ENCODE measurements at places on chromosomes 2 and 18. TPM values are rescaled to one million over a fixed set of nuclear protein-coding genes. Genes with fewer than 3 reads are reported as not detected.

DNA sequence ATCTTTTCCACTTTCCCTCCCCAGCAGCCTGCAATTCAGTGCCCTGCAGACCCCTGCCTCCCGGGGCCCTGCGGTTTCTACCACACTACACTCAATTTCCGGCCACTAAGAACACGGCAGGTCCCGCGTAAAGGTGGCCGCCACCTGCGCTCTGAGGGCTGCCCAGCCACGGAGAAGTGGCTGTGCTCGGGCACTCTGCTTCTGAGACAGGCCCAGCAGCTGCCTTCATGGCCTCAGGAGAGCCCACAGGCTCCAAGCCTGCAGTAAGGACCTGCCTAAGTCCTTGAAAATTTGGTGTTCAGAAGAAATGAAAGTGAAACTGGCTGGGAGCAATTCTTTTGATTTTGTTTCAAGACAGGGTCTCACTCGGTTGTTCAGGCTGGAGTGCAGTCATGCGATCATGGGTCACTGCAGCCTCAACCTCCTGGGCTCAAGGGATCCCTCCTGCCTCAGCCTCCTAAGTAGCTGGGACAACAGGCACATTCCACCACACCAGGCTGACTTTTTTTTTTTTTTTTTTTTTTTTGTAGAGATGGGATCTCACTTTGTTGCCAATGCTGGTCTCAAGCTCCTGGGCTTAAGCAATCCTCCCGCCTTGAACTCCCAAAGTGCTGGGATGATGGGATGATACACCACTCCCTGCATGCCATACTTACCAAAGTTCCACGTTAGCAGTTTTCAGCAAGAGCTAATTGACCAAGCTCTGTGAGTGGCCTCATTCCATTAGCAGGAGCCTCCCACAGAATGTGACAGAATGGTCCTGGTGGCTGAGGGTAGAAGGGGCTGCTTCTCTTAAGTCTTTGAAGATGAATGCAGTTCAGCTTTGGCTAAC, 14.6 kb upstream of the ALPP start:
- H3K27ac ChIP-seq = no peak overlapping the region
- no peaks in the 10 kb centered on the region for H3K4me1 ChIP-seq
- no peaks in the 10 kb centered on the region for H3K36me3 ChIP-seq
- H3K4me3 ChIP-seq = no peak overlapping the region
- no peak for DNase-seq

- H3K27me3 ChIP-seq = peaks cover 4% of the 10 kb centered on the region
- no peak for DNase-seq
- peaks cover 22% of the 10 kb centered on the region for H3K4me1 ChIP-seq
Measured at GRCh38 chr2:208253600-208254117, 1.2 kb downstream of the IDH1 start.

C2orf92 gene
- 19.6 TPM for total RNA-seq

GRCh38 chr2:38515155-38516074, 87.3 kb downstream of the HNRNPLL start:
- H3K27me3 ChIP-seq = no peaks in the 10 kb centered on the region
- no peak overlapping the region for H3K27ac ChIP-seq
- no peaks in the 10 kb centered on the region for H3K36me3 ChIP-seq
- DNase-seq = no peak

GRCh38 chr2:180730976-180731375, 249.4 kb upstream of the UBE2E3 start:
- H3K4me3 ChIP-seq = no peak overlapping the region
- no peaks in the 10 kb centered on the region for H3K36me3 ChIP-seq
- no peaks in the 10 kb centered on the region for H3K27me3 ChIP-seq
- no peak overlapping the region for H3K27ac ChIP-seq
- H3K4me1 ChIP-seq = no peaks in the 10 kb centered on the region
- DNase-seq = no peak

DNA sequence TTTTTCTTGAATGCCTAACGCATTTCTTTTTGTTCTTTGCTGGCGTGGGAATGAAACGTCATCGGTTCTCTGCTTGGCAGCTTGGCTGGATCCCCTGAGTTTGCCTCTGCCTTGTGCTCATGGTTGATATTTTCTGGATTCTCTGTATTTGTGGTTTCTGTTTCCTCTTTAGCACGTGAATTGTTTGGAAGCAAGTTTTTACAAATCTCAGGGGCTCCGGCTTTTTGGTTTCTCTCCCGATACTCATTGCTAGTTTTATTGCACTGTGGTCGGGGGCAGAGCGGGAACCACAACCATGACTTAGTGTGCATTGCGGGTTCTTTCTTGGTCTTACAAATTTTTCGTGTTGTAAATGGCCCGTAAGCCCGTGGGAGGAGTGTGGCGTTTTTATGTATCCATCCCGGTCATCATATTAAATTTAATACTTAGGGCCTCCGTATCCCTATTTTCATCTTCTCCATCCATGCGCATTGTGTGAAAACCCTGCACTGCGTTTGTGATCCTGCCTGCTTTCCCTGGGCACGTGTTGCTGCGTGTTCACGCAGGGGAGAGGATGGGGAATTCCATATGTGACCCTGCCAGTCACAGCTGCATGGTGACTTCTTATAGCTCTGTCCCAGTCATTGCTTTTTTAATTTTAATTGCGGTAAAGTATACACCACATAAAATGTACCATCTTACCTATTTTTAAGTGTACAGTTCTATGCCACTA, 9.4 kb downstream of the RAMP1 start:
- H3K36me3 ChIP-seq = peaks cover 9% of the 10 kb centered on the region
- peaks cover 16% of the 10 kb centered on the region for H3K4me1 ChIP-seq
- DNase-seq = no peak

GRCh38 chr2:241571821-241572620, 13.5 kb downstream of the BOK start:
- peaks cover 2% of the 10 kb centered on the region for H3K4me1 ChIP-seq
- DNase-seq = no peak

- H3K4me3 ChIP-seq = no peak overlapping the region
- H3K27ac ChIP-seq = no peak overlapping the region
- no peaks in the 10 kb centered on the region for H3K27me3 ChIP-seq
- H3K36me3 ChIP-seq = no peaks in the 10 kb centered on the region
Measured at GRCh38 chr2:58553937-58554336, 312.8 kb upstream of the FANCL start.

DNA sequence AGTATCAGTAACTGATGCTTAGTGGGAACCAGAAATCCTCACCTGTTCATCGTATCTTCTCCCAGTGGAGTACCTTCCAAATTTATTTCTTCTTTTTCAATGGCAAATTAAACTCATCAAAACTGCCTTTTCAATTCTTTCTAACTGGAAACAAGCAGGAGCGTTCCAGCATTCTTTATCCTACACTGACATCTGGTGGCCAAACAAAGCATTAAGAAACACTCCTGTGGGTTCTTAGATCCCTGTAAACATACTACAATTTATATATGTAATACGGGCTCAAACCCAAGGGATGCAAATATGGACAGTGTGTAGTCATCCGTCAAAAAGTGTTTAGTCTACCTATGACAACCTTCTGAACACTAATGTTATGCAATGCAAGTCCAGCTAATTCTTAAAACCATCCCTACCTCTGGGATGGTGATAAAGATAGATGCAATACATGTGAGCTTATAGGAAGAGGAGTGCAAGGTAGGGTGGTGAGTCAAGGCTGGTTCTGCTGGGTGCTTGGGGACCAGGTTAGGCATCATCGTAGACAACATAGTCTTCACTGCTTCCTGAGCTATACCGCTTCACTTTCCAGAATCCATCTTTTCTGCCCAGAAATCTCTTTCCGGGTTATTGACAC, 375.0 kb downstream of the CTNNA2 start:
- H3K4me3 ChIP-seq = no peak overlapping the region
- DNase-seq = no peak
- H3K4me1 ChIP-seq = peaks cover 17% of the 10 kb centered on the region
- no peaks in the 10 kb centered on the region for H3K36me3 ChIP-seq
- no peak overlapping the region for H3K27ac ChIP-seq
- peaks cover 3% of the 10 kb centered on the region for H3K27me3 ChIP-seq

MOCOS gene
- 1.3 TPM for total RNA-seq

CABYR gene
- 14.0 TPM for total RNA-seq

DNA sequence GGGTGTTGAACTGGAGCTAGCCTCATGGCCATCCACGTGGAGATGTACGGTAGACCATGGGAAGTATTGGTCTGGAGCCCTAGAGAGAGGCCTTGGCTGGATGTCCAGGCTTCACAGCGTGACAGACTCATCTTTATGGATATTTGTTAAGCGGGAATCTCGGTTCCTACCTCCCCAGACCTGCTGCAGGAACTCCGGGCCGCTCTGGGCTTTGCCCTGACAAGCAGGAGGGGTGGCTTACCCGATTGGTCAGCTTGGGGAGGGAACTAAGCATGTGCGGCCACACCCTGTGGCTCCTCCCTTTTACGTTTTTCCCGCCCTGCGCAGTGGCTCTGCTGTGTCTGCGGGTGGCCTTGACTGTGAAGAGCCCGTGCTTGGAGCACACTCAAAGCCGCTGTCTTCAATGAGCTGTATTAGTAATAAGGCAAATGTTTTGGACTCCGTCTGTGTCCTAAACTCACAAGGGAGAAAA, 52.3 kb downstream of the PAPOLG start:
- no peaks in the 10 kb centered on the region for H3K4me1 ChIP-seq
- H3K27ac ChIP-seq = no peak overlapping the region
- no peak overlapping the region for H3K4me3 ChIP-seq
- no peak for DNase-seq
- H3K27me3 ChIP-seq = peaks cover 10% of the 10 kb centered on the region

FN1 gene
- 28.6 TPM for total RNA-seq

STARD6 gene
- not detected for total RNA-seq

HOXD13 gene
- 0.17 TPM for total RNA-seq

SMYD5 gene
- 17.0 TPM for total RNA-seq

KCNS3 gene
- 5.5 TPM for total RNA-seq

USP14 gene
- 92.4 TPM for total RNA-seq

DNA sequence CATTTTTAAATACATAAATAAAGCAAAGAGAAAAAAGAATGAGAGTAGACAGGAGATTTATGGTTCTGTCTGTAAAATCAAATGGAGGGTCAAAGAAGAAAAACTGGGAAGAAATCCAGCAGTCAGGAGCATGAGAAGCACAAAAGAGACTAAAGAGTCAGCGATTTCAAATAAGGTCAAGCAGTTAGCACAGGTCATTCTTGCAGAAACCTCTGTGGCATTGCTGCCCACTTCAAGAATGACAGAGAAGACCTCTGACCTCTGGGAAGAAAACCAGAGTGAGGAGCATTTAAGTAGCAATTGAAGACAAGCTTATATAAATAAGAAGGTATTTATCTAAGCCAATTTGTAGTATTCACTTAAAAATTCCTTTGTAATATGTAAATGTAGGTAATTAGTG, 172.0 kb upstream of the SPOPL start:
- no peaks in the 10 kb centered on the region for H3K4me1 ChIP-seq
- H3K27me3 ChIP-seq = no peaks in the 10 kb centered on the region
- no peak for DNase-seq
- no peak overlapping the region for H3K27ac ChIP-seq
- H3K36me3 ChIP-seq = no peaks in the 10 kb centered on the region

C1QL2 gene
- not detected for total RNA-seq

FAM210A gene
- 7.9 TPM for total RNA-seq

DNA sequence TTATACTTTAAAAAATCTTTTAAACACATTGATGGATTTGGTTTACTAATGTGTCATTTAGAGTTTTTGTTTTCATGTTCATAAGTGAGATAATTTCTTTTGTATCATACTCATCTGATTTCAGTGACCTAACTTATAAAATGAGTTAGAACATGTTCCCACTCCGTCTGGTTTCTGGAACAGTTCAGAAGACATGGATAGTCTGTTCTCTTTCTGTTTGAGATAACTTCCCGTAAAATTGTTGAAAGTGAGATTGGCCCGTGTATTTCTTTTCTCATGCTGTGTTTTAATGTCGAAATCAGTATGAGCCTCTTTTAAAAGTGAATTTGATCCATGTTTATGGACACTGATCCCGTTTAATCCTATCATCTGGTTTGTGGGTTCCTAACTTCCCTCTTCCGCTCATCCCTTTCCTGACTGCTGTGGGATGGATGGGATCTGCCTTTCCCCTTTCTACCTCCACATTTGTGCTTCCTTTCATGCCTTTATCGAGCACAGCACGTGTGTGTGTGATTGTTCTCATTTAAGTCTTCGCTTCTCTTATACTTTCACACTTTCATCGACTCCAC, 78.9 kb downstream of the COPS8 start:
- H3K4me3 ChIP-seq = no peak overlapping the region
- no peaks in the 10 kb centered on the region for H3K4me1 ChIP-seq
- no peak overlapping the region for H3K27ac ChIP-seq
- H3K27me3 ChIP-seq = peaks cover 2% of the 10 kb centered on the region
- H3K36me3 ChIP-seq = no peaks in the 10 kb centered on the region

GRCh38 chr2:127576433-127577207, 41.1 kb downstream of the MYO7B start:
- DNase-seq = peak; percentile 41
- peaks cover 1% of the 10 kb centered on the region for H3K4me1 ChIP-seq
- no peaks in the 10 kb centered on the region for H3K36me3 ChIP-seq
- peaks cover 8% of the 10 kb centered on the region for H3K27me3 ChIP-seq

DNA sequence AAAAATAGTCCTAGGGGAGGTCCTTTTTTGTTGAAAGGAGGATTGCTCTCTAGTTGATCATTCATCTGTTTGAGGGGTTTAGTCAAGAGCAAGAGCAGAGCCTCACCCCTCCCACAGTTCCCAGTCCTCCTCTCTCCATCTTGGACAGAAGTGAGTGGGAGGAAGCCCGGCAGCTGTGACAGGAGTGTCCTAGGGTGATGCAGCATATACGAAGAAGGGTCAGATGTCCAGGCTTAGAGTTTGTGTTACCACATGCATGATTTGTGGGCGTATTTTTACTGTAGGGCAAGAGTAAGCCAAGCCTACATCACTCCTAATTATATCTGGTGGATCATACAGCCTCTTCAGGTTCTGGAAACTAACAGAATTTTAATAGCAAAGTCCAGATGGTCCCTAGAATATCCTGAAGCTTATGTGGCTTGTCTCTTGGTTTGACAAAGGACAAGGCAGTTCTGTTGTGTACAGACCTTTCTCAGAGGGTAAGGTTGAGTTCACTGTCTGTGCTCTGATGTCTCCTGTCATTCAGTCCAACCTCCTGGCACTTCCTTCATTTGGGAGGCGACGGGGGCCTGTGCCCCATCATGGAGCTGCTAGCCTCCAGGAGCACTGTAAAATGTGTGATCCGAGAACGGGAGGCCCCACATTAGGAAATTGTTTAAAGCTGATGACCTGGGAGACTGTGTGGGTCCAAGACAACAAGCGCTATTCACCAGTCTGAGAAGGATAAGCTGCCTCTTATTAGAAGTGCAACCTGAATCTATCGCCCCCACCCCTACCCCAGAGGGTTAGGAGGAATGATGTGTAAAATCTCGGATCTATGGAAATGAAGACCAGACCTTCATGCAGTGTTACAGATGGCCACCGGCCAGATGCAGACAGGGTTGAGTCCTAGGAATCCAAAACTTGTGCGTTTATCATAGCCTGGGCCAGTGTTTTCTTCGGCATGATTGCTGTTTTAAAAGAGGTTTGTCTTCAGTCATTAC, 6.9 kb downstream of the CEP68 start:
- peaks cover 8% of the 10 kb centered on the region for H3K27me3 ChIP-seq
- H3K36me3 ChIP-seq = no peaks in the 10 kb centered on the region
- peaks cover 52% of the 10 kb centered on the region for H3K4me1 ChIP-seq
- H3K4me3 ChIP-seq = peak overlapping the region; percentile 76
- no peak for DNase-seq

SPRED2 gene
- 54.5 TPM for total RNA-seq

- no peaks in the 10 kb centered on the region for H3K4me1 ChIP-seq
- no peak for DNase-seq
- H3K27me3 ChIP-seq = no peaks in the 10 kb centered on the region
Measured at GRCh38 chr2:60152226-60152833, 401.1 kb downstream of the BCL11A start.

GPR35 gene
- total RNA-seq = 1.5 TPM

All from glutamatergic neuron (in vitro differentiated cells).